ENCODE measurements at places on chromosomes 3 and 15.

GRCh38 chr3:46915297-46915822, 37.8 kb downstream of the PTH1R start:
- no peak for DNase-seq

- no peak for DNase-seq
These were observed 90.7 kb upstream of the ICE2 start for GRCh38 chr15:60569596-60569995.

GRCh38 chr3:73284472-73284871, 223.0 kb downstream of the EBLN2 start:
- DNase-seq: no peak

DNA sequence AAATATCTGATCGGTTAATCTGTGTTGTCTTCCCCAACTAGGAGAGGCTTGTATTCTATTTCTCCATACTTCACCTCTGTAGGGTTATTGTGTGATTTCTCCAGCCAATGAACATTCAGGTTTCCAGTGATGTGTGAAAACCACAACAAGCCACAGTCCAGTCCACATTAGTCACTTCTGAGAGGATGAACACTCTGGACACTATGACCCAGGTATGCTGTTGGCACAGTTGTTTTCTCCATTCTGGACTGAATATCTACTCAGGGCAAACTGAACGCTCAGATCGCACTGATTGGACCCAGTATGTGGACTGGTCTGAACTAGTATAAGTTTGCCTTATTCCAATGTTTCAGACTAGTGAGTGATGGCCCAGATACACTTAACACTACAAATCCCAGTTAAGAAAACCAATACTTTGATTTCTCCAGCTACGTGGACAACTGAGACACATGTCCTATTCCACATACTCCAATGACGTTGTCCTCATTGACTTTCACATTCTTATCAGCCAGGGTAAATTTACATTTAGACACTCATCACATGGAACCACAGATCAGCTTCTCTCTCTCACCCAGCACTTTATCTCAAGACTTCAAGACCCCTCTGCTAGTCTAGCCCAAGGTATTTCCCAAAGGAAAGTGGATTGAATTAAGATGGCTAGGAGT, 587.4 kb upstream of the SGO1 start:
- DNase-seq: no peak

DNA sequence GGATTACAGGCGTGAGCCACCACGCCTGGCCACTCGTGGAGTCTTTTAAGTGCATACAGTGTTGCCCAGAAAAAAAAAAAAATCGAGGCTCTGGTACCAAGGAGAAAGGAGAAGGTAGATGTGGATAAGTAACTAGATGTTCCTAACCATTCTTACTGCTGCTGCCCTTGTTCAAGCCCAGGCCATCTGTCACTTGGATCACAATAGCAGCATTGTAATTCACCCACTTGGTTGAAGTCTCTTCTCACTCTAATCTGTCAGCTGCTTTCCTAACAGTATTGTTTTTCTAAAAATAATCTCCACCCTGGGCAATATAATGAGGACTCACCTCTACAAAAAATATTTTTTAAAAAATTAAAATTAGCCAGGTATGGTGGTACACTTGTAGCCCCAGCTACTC, 58.0 kb upstream of the CRTC3 start:
- no peak for DNase-seq

- no peak for DNase-seq
These were observed 22.8 kb downstream of the CFAP100 start for GRCh38 chr3:126417515-126417914.

GRCh38 chr3:124292329-124292728, 300.4 kb upstream of the ROPN1 start:
- DNase-seq: no peak

DNA sequence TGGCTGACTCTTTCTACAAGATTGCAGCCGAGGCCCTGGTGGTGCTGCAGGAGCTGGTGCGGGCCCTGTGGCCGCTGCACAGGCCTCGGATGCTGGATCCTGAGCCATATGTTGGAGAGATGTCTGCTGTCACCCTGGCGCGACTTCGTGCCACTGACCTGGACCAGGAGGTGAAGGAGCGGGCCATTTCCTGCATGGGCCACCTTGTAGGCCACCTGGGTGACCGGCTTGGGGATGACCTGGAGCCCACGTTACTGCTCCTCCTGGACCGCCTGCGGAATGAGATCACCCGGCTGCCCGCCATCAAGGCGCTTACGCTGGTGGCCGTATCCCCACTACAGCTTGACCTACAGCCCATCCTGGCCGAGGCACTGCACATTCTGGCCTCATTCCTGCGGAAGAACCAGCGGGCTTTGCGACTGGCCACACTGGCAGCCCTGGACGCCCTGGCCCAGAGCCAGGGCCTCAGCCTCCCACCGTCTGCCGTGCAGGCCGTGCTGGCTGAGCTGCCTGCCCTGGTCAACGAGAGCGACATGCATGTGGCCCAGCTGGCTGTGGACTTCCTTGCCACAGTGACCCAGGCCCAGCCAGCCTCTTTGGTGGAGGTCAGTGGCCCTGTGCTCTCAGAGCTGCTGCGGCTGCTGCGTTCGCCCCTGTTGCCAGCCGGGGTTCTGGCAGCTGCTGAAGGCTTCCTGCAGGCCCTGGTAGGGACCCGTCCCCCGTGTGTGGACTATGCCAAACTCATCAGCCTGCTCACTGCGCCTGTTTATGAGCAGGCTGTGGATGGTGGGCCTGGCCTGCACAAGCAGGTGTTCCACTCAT, 20.3 kb downstream of the CAND2 start:
- no peak for DNase-seq

DNA sequence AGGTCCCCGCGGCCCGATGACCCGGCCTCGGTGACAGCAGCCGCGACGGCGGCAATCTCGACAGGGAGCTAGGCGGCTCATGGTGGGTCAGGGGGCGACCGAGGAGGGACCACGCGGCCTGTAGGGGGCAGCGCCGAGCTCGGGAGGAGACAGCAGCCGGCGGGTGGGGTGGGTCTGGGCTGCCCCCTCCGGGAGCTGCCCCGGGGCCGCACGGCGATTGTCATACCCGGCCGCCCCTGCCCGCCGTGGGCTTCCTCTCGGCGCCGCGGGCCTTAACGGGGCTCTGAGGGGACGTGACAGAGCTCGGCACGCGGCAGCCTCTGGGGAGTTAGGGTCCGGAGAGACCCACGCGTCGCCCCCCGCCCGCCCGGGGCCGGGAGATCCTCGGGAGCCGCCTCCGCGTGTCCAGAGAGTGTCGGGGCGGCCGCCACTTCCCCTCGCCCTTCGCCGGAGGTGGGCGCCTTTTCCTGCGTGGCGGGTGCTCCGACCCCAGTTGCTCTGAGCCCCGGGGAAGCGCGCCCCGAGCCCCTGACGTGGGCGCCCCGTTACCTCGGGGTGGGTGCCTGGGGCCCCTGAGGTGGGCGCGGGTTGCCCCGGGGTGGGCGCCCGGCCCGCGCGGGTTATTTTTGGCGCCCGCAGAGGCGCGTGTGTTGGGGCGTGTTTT, 539 bp upstream of the PLCL2 start:
- peak; percentile 81 for DNase-seq

- DNase-seq: no peak
These were observed 644.3 kb downstream of the NR2F2 start for GRCh38 chr15:96974761-96975160.

GRCh38 chr3:111751961-111752360, 107.1 kb upstream of the PHLDB2 start:
- no peak for DNase-seq

GRCh38 chr3:110789315-110789714, 282.3 kb upstream of the NECTIN3 start:
- DNase-seq: no peak

- DNase-seq: no peak
These were observed 1.3 kb downstream of the DENND4A start for GRCh38 chr15:65790694-65791334.

GRCh38 chr3:49671291-49672288, 2.6 kb upstream of the APEH start:
- DNase-seq: peak; percentile 53

- no peak for DNase-seq
These were observed 184.5 kb upstream of the GAP43 start for GRCh38 chr3:115438799-115439198.

DNA sequence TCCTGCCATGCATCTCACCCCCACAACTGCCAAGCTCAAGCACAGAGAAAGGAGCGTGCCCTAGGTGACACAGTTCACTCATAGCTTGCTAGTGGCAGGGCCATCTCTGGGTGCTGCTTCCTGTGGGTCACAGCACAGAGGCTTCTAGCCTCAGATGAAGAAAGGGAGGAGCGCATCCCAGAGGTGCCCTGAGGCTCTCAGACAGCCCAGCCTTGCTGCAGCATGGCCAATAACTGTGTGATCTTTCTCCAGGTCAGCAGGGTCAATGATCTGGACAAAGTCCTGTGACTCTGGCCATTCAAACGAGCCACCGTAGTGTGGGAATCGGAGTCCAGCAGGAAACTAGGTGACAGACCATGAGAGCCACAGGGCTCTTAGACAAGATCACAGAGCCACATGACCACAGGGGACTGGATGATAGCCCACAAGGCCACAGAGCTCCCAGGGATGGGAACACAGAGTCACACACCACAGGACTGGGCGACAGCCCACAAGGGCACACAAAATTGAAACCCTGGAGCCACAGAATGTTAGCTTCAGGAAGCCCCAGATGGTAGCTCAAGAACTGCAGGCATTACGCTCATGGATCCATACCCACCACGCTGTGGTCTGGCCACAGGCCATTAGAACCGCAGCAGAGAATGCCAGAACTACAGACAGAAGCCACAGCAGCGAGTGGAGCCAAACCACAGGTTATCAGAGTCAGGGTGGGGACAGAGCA, 25.9 kb upstream of the GRIP2 start:
- DNase-seq: no peak

DNA sequence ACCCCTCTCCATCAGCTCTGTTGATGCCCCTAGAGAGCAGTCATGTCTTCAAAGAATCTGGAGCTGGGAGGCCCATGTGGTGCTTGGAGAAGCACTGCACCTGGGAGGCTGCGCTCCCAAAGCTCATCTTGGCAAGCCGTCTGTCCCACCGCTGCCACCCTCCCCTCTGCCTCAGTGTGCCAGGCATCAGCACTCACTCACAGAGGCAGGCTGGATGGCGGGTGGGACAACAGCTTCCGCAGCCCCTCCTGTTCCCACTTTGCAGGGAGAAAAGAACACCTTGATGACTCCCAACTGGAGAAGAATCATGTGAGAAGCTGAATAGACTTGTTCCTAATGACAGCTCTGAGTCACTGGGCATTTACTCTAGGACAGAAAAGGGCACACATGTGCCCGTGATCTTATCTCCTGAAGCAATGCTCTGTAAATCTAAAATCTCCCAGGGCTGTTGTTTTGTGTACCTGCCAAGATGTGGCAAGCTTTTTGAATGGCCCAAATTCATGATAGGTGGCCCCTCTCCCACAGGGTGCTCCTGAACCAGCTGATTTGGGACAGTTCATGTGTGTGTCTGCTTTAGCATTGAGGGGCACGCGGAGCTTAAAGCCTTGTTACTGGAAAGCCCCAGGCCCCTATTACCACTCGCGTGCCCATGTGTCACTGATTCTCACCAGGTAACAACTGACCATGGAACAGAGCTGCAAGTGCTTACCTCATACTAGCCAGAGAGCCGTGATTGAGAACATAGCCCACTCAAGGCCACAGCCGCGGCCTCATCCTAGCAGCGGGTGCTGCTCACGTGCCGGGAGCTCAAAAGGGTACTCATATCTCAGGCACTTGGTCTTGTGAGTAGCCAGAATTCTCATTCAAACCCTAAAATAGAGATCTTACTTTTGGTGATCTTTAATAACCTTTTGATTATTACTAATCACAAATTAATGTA, 104.4 kb downstream of the DNAJB8 start:
- DNase-seq: no peak

DNA sequence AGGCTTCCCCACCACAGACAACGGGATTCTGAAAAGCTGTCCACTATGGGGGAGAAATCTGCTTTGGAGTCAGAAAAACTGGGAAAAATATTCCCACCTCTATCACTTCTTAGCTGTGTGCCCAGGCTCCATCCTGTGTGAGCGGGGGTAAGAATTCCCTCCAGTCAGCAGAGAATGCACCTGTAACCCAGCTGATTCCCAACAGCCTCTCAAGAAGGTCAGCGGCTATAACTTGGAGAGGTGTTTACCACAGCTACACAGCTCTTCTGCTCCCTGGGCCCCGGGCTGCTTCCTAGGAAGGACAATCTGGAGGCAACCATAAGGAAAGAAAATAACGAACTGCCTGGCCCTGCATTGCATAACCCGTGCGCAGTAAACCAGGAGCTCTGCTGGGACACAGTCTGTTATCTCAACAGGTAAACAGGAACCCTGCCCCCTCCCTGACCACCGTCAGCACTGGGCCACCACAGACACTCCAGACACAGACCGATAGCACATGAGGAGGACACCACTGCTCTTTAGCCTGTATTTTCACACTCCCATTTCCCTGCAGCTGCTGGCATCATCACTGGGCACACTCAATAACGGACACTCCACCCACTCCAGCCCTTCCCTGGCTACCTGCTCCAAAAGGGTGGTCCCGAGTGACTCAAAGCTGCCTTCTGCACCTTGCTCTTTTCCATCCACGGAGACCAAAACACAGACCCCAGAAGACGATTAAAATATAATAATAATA, 2.1 kb downstream of the RAB43 start:
- no peak for DNase-seq

DNA sequence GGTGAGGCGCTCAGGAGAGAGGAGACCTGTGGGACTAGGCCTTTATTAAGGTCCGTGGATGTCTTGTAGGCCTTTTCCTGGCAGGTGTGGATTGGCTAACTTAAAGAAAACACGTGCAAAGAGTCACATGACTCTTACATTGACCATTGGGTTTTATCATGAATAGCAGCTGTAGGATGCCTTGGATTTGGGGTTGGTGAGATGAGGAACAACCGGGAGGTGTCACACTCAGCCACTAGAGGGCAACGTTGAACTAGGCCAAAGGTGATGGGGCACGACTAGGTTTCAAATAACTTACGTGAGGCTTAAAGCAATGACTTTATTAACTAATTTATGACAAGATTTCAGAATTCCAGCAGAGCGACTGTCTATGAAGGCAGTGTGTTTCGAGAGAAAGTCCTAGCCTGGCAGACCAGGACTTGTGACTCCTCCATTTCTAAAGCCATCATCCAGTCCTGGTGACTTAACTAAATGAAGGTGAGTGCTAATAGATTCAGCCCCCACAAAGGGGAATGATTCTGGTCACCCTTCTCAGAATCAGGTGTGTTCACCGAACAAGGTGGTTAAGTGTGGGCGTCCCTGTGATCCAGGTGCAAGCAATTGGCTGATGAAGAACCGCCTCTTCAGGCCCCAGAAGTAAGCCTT, 345.6 kb downstream of the MCTP2 start:
- DNase-seq: no peak

DNA sequence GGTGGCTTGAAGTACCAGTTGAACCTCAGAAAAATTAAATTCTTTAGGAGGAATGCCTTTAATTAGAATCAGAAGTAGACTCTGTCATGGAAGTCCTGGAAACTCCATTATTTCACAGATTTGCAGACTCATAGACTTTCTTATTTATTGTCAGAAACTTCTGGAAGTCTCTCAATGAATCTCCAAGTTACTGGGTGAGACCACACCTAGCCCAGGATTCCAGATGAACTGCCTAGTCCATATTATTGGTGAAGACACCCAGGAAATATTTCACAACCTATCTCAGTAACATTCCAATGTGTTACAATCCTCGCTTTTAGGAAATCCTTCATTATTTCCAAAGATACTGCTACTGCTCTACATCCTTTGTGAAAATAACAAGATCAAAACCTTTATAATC, 6.5 kb upstream of the THBS1 start:
- DNase-seq: no peak
